Body of pancreas (tissue), 4 donors: ENCODE measurements at places on chromosomes 3 and 15. TPM values are rescaled to one million over a fixed set of nuclear protein-coding genes. Genes with fewer than 3 reads are reported as not detected.

Gene GOLGA8Q
- 1.3 TPM for total RNA-seq

Gene AGBL1
- total RNA-seq = not detected

Gene OR5H1
- not detected for total RNA-seq

Gene CCR3
- total RNA-seq = not detected

Gene CFAP161
- total RNA-seq = not detected

Gene SEC61A1
- 168 TPM for total RNA-seq

Gene NOX5
- total RNA-seq = 0.26 TPM

Gene GTF2E1
- 3.6 TPM for total RNA-seq

Gene RBMS3
- total RNA-seq = 17.4 TPM

Gene IMPG2
- total RNA-seq = 0.26 TPM

Gene TIPARP
- total RNA-seq = 13.2 TPM

Gene CCR9
- total RNA-seq = not detected

Gene MNS1
- 4.0 TPM for total RNA-seq

Gene PYGO1
- total RNA-seq = 1.3 TPM

Gene CLRN1
- not detected for total RNA-seq

Gene ITGB5
- 73.5 TPM for total RNA-seq

Gene CP
- total RNA-seq = 5.7 TPM

Gene GRIP2
- 0.99 TPM for total RNA-seq

Gene GCSAM
- not detected for total RNA-seq
